ENCODE measurements at places on chromosomes 13 and 19.

DNA sequence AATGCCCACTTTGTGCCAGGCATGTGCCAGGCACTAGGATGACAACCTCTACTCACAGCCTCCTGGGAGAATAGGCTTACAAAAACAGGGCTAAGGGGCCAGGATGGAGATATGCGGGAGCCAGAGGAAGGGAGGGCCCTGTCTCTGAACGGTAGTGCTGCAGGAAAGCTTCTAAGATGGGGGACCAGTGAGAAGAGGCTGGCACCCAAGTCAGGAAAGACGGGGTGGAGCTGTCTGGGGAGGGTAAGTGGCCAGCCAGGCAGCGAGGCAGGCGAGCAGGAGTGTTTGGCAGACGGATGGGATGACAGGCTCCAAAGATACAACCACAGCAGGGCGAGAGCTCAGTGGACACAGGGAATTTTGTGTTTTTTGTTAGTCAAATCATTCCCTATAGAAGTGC lies 44.7 kb upstream of the GPI start:
- DNase-seq, result no peak

DNA sequence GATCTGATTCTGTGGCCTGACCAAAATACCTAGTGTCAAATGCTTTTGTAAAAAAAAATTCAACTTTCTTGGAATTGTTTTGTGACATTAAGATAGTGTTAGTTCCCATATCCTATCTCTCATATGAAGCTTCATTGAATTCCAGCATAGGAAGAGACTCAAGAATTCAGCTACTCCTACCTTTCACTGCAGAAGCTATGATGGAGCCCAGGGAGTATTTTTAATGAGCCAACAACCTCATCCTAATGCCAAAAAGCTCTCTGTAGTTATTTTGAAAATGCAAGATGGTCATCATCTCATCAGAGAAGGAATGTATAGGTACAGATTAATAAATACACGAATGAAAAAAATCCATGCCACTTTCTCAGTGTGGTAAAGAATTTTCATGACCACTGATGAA lies 431.2 kb upstream of the SGCG start:
- DNase-seq, result no peak

- DNase-seq, result no peak
These were observed 1.3 kb downstream of the DNAJB1 start for GRCh38 chr19:14516746-14517438.

DNA sequence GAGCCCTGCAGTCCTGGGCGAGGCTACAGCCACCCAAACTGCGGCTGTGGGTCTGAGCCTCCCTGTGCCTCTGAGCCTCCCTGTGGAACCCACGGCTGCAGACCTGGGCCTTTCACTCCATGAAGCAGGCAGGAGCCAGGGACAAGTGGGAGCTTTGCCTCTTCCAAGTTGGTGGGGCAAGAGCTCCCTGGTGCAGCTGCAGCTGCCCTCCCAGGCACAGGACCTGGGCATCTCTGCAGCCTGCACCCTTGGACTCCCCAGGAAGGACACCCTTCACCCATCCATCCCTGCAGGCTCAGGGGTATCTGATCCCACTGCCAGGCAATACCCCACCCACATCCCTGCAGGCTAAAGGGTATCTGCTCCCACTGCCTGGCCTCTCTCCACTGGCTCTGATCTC lies 2.3 kb downstream of the TEX26 start:
- DNase-seq, result no peak

GRCh38 chr13:61927648-61928047 lies 512.0 kb upstream of the PCDH20 start:
- DNase-seq, result no peak

- no peak for DNase-seq
These were observed 12.5 kb downstream of the COLGALT1 start for GRCh38 chr19:17567940-17568339.

All from muscle of arm (tissue), 14 donors.